ENCODE measurements at places on chromosomes 3 and 15.

- DNase-seq, result no peak
Observed at GRCh38 chr3:124862006-124862405, 25.2 kb downstream of the ITGB5 start.

DNA sequence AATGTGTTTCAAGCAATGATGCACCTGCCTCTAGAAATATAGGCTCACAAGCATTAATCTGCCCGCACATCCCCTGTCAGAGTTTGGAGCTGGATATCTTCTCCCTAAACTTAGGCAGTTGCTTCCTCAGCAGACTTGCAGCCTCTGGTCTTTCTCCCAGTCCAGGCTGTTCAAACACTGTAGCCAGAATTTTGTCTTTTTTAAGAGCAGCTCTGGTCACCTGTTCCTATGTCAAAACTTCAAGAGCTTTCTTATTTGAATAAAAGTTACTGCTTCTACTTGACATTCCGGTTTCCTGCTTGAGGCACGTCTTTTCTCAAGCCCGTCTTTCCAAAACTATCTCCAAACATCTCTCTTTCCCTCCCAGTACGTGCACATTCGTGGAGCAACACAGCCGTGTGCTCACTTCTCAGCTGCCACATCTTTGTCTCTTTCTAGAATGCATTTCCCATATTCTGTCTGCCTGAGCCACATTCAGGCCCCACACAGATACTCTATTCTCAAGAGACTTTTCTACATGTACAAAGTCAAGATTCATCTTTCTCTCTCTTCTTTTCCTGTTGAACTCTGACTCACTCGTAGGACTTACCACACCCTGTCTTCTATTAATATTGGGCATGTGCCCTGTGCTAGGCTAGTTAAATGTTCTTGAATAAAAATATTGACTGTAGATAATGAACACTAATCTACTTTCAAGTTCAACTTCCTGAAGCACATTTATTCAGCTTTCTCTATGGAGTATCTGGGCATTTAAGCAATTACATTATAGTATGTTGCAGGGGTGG is 307.7 kb upstream of the SOX2 start:
- DNase-seq, result no peak

DNA sequence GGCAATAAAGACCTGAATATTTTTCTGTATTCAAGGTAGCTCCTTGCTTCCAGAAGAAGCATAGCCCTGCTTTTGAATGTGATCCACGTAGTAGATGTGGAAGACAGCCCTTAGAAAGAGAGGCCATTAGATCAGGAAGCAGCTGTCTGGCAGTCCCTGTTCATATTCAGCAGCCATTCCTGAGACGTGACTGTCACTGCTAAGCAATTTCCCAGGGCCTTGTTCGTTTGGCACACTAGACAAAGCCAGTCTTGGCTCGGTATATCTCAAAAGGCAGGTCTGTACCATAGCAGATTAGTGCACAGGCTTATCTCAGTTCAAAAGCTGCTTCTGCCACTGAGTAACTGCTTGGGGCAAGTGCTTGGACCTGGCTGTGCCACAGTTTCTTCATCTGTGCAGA is 287.8 kb upstream of the MCTP2 start:
- DNase-seq, result no peak

DNA sequence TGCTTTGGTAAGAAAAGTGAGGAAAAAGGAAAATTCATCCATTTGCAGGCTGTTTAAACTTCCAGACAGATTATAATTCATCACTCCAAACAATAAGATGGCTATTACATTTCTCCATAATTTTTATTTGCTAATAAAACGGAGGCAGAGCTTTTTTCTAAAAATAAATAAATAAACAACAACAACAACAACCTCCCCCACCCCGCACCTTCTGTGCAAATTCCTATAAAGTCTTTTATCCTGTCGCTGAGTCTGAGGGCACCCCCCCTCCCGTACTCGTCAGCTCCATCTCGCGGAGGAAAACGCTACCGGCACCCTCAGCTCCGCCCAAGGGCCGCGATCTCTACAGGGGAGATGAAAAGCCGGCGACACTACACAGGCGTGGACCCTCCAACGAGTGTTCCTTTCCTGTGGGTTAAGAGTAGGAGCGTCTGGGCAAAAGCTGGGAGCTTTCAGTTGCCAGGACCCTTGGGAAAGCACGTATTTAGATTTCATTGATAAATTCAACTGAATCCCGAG is 1.0 kb upstream of the ATP1B3 start:
- DNase-seq, result no peak

- no peak for DNase-seq
Observed at GRCh38 chr3:106380232-106380631, 511.4 kb upstream of the CBLB start.

- no peak for DNase-seq
Observed at GRCh38 chr3:177622982-177623617, 425.8 kb upstream of the TBL1XR1 start.

DNA sequence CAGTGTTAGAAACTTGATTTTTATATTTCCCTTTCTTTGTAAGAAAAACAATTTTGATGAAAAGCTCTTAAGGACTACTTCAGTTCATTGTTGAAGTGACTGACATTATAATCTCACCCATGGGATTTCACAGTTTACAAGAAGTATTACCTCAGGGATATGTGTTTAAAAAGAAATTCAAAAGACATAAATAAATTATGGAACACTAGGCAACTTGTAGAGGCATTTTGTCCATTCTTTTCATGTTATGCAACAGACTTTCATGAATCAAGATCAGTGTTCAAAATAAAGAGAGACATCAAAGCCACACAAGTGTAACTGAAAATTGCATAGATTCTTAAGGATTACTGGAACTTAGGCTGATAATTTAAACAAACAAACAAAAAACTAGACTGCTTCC is 196.8 kb upstream of the AGTR1 start:
- no peak for DNase-seq

DNA sequence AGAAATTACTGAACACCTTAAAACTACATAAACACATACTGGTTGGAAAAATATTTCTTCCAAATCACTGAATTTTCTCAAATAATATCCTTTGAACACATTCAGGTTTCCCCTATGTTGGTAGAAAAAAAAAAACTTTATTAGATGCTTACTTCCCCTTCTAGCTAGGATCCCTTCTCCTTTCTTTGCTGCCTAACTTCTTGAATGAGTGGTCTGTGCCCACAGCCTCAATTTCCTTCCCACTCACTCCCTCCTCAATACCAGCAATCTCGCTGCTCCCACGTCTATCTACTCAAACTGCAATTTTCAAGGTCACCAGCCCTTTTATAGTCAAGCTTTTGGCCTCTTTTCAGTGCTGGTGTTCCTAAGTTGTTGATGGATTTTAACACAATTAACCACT is 8.3 kb downstream of the CD200R1 start:
- no peak for DNase-seq
